ENCODE measurements at places on chromosomes 6 and 20.

DNA sequence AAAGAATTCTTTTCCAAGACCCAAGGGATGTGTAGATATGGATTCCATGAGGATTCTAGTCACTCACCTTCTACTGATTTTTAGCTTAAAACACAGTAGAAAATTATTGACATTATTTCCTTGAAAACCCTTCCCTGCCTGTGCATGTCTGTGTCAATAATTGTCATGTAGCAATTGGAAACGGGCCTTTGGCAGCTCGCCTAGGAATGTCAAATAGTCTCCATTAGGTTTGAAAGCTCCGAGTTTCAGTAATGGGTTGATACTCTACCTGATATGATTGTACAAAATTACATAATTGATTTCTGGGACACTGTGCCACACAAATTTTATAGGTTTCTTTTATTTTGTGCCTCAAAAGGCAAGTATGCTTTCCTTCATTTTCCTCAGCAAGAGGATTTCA, 515.2 kb upstream of the ARID1B start:
- no peaks in the 10 kb centered on the region for H3K4me1 ChIP-seq
- H3K36me3 ChIP-seq, result no peaks in the 10 kb centered on the region
- no peak overlapping the region for H3K4me3 ChIP-seq

DNA sequence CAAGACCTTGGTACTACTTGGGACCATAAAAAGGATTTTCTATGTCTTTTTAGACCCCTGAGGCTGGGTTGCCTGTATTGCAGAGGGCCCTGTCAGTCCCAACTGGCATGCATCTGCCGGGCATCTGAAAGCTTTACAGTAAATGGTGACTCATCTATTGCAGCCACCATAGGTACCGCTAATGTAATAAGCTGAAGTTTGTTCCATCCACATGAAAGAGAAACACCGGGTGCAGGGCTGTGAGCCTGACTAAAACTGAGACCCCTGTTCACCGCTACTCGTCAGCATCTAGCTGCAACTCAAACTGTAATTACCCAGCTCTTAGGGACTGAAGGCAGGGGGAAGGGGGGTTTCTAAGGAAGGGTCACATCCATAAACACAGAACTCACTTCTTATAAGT, 49.5 kb downstream of the TRERF1 start:
- H3K4me3 ChIP-seq, result peak overlapping the region; percentile 44
- H3K4me1 ChIP-seq, result peaks cover 64% of the 10 kb centered on the region
- peak; percentile 73 for DNase-seq
- peak overlapping the region; percentile 49 for H3K27ac ChIP-seq

GRCh38 chr6:42923666-42924065, 5.6 kb upstream of the CNPY3 start:
- no peak overlapping the region for H3K27ac ChIP-seq
- no peaks in the 10 kb centered on the region for H3K27me3 ChIP-seq
- no peak overlapping the region for H3K4me3 ChIP-seq
- H3K4me1 ChIP-seq, result peaks cover 2% of the 10 kb centered on the region
- H3K36me3 ChIP-seq, result peaks cover 2% of the 10 kb centered on the region

- peaks cover 33% of the 10 kb centered on the region for H3K36me3 ChIP-seq
- H3K4me3 ChIP-seq, result no peak overlapping the region
- H3K27me3 ChIP-seq, result no peaks in the 10 kb centered on the region
- peak overlapping the region; percentile 1 for H3K27ac ChIP-seq
These were observed 29.1 kb downstream of the ASXL1 start for GRCh38 chr20:32387252-32387651.

GRCh38 chr6:118186672-118187567, 279.9 kb downstream of the SLC35F1 start:
- peak overlapping the region; percentile 62 for H3K27ac ChIP-seq
- H3K4me3 ChIP-seq, result peak overlapping the region; percentile 50
- no peaks in the 10 kb centered on the region for H3K36me3 ChIP-seq
- no peak for DNase-seq
- H3K4me1 ChIP-seq, result peaks cover 15% of the 10 kb centered on the region

- peak overlapping the region; percentile 37 for H3K4me3 ChIP-seq
- no peak for DNase-seq
- peaks cover 53% of the 10 kb centered on the region for H3K4me1 ChIP-seq
- H3K27ac ChIP-seq, result no peak overlapping the region
- H3K27me3 ChIP-seq, result no peaks in the 10 kb centered on the region
These were observed 6.0 kb downstream of the CD83 start for GRCh38 chr6:14123386-14124111.

- peaks cover 52% of the 10 kb centered on the region for H3K4me1 ChIP-seq
- H3K27me3 ChIP-seq, result peaks cover 9% of the 10 kb centered on the region
- peak; percentile 82 for DNase-seq
- peak overlapping the region; percentile 100 for H3K4me3 ChIP-seq
These were observed 900 bp downstream of the BCLAF1 start for GRCh38 chr6:136288566-136289326.

GRCh38 chr20:35592339-35592974, 23.2 kb upstream of the SPAG4 start:
- H3K4me1 ChIP-seq, result no peaks in the 10 kb centered on the region
- H3K27me3 ChIP-seq, result no peaks in the 10 kb centered on the region
- H3K36me3 ChIP-seq, result no peaks in the 10 kb centered on the region
- H3K27ac ChIP-seq, result no peak overlapping the region
- no peak overlapping the region for H3K4me3 ChIP-seq
- no peak for DNase-seq

DNA sequence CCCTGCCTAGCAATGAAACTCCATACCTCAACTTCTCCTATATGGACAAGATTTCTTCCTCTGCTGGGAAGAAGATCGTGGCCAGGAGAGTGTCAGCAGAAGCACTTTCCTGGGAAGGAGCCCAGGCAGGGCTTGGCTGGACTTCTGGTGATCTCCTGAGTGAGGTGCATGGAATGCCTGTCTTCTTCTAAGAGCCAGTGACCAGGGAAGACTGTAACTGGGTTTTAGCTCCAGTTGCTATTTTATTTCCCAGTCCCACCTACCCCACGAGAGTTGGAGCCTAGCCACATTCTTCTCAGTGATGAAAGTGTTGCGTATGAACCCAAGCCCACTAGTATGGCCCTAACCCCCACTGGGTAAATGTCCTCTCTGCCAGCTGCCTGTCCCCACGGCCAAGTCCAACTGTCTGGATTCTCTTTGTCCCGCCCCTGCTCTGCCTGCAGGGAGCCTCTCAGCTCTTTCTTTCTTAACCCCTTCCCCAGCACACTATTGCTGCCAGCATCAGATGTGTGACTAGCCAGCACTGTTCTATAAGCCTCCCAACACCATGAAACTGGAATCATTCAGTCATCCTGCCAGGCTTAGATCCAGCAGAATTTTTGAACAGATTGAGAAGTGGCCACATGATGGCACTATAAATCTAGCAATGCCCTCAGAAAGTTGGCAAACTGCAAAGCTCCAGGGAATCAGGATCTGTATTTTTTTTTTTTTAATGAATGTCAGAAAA, 69.8 kb upstream of the FAM184A start:
- H3K27me3 ChIP-seq, result peaks cover 3% of the 10 kb centered on the region
- H3K4me3 ChIP-seq, result no peak overlapping the region
- no peak for DNase-seq
- peaks cover 41% of the 10 kb centered on the region for H3K4me1 ChIP-seq
- peak overlapping the region; percentile 85 for H3K27ac ChIP-seq

GRCh38 chr20:44033344-44033743, 118.7 kb downstream of the TOX2 start:
- H3K4me3 ChIP-seq, result no peak overlapping the region
- H3K4me1 ChIP-seq, result peaks cover 28% of the 10 kb centered on the region
- no peak for DNase-seq
- H3K27me3 ChIP-seq, result peaks cover 7% of the 10 kb centered on the region
- H3K36me3 ChIP-seq, result no peaks in the 10 kb centered on the region
- peak overlapping the region; percentile 53 for H3K27ac ChIP-seq

GRCh38 chr6:143901885-143902750, 37.8 kb downstream of the ZC2HC1B start:
- no peak overlapping the region for H3K27ac ChIP-seq
- H3K36me3 ChIP-seq, result no peaks in the 10 kb centered on the region
- peaks cover 8% of the 10 kb centered on the region for H3K4me1 ChIP-seq
- H3K4me3 ChIP-seq, result no peak overlapping the region

- H3K36me3 ChIP-seq, result no peaks in the 10 kb centered on the region
- H3K27me3 ChIP-seq, result no peaks in the 10 kb centered on the region
- H3K27ac ChIP-seq, result no peak overlapping the region
- H3K4me3 ChIP-seq, result no peak overlapping the region
- no peak for DNase-seq
These were observed 703.5 kb downstream of the TFAP2A start for GRCh38 chr6:9711365-9711764.

- peaks cover 27% of the 10 kb centered on the region for H3K27me3 ChIP-seq
- DNase-seq, result no peak
- H3K36me3 ChIP-seq, result no peaks in the 10 kb centered on the region
- no peaks in the 10 kb centered on the region for H3K4me1 ChIP-seq
These were observed 98.4 kb downstream of the SYCP2 start for GRCh38 chr20:59835057-59835447.

Measured in activated naive CD8-positive, alpha-beta T cell treated with anti-CD3 and anti-CD28 coated beads for 36 hours (primary cell).